HT1080 (cell line): ENCODE measurements at places on chromosomes 1 and 21. TPM values are rescaled to one million over a fixed set of nuclear protein-coding genes. Genes with fewer than 3 reads are reported as not detected.

- no peak for DNase-seq
Measured at GRCh38 chr21:30598802-30599201, at the start of gene KRTAP6-2. TSS of gene KRTAP6-2 (minus strand) at chr21:30598902. CDS start at chr21:30598874, 28 bp downstream.

TAS1R1 gene
- total RNA-seq, result not detected in 2 replicates

DNA sequence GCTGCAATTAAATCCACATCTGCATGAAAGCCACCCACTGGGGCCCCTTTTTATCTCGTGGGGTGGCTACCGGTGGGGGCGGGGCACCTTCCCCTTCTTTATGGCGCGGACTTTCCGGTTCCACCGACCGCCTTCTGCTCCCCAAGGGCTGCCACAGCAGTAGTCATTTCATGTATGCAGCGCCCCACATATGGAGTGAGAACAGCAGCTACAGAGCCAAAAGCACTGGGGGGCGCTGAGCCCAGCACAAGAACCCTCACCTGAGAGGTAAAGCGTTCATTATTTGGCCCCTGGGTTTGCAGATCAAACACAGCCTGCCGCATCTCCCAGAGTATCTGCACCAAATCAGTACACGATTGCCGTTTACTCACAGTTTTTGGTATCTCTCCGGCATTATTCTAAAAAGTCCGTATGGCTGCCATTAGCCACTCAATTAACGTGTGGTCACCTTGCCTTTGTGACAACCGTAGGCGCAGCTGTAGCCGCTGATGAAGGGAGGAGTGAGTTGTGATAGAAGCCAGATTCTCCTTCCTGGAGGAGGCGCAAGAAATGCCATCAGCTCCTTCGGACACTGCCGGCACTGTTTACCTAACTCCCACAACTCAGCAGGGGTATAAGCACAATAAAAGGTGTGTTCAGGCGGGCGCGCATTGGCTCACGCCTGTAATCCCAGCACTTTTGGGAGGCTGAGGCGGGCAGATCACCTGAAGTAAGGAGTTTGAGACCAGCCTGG is 30.4 kb upstream of the CR2 start:
- no peak for DNase-seq

SERINC2 gene
- total RNA-seq, result 9.8 and 14.6 TPM in 2 replicates

- no peak for DNase-seq
Measured at GRCh38 chr1:20413776-20414140, 72.3 kb downstream of the CAMK2N1 start.

- no peak for DNase-seq
Measured at GRCh38 chr1:47334765-47335435, 1.3 kb downstream of the CMPK1 start.

GRCh38 chr1:26405281-26405915 is 5.2 kb upstream of the LIN28A start:
- no peak for DNase-seq

- DNase-seq, result no peak
Measured at GRCh38 chr1:24005163-24005562, 25.0 kb upstream of the SRSF10 start.

DNA sequence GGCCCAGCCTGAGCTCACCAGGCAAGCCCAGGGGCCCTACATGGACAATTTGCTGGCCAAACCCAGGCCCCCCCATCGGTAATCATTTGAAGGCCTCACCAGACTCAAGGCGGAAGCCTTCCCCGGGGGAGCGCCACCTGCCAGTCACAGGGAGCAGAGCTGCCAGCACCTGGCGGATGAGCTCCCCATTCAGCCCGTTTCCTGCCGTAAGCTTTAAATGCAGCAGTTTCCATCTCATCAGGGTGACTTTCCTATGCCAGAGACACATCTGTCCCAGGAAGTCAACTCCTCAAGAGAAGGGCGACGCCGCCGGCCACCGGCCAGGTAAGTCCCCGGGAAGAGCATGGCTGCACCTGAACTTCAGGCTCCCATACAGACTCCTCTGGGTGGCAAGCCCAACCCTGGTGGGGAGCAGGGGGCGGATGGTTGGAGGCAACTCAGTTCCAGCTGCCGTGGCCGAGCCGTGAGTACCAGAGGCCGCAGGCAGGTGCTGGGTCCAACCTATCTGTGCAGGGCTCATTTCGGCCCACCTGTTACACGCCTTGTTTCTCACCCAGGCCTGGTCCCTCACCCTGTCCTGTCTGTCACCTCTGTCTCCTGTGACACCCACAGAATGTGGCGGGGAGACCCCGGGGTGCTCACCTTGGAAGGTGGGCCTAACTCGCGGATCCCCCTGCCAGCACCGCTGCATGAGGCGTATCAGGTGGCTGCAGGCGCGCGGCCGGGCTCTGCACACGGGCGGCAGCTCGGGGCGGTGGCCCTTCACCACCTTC is 20.7 kb downstream of the RIPK4 start:
- no peak for DNase-seq

DNA sequence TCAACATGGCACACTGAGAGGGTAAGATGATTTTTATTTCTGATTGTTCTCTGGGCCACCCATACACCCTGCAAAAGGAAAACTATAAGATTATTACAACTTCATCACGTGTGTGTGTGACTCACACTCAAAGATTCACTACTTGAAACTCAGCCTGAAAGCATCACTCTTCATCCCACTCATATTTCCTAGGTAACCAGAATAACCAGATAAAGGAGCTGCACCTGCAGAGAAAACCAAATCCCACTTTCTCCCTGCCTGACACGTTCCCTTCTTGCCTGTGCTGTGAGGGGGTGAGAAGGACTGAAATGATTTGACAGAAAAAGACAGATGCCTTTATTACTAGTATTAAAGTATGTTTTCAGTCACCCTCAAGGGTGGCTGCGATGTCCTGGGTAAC is 131.6 kb downstream of the TGFBR3 start:
- peak; percentile 58 for DNase-seq

- DNase-seq, result no peak
Measured at GRCh38 chr1:112806090-112806642, 91.0 kb upstream of the PPM1J start.
